ENCODE measurements at places on chromosomes 1 and 21. TPM values are rescaled to one million over a fixed set of nuclear protein-coding genes. Genes with fewer than 3 reads are reported as not detected.

Gene VCAM1
- 718 TPM for total RNA-seq

Gene LCE3D
- not detected for total RNA-seq

- DNase-seq, result no peak
Observed at GRCh38 chr1:203931953-203932352, 70.6 kb downstream of the SNRPE start.

DNA sequence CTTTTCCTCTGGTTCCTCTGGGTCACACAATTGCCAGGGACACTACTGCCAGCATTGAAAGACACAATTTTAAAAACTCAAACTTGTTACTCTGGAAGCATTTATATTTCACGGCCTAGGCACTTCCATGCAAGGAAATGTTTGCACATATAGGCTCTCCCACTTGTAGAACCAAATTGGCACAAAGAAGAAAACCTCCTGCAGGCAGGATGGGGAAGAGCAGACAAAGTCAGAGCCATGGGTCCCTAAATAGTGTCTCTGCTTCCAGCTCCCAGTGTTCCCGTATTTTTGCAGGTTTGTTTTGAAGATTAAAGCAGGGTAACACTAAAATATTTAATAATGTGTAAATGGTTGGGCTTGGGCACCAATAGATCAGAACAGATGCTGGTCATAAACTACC lies 19.0 kb upstream of the ADGRL2 start:
- no peak for DNase-seq

All from cardiac muscle cell (in vitro differentiated cells and primary cell).